Peyer's patch (tissue), 4 donors: ENCODE measurements at places on chromosomes 7 and 10. TPM values are rescaled to one million over a fixed set of nuclear protein-coding genes. Genes with fewer than 3 reads are reported as not detected.

DNA sequence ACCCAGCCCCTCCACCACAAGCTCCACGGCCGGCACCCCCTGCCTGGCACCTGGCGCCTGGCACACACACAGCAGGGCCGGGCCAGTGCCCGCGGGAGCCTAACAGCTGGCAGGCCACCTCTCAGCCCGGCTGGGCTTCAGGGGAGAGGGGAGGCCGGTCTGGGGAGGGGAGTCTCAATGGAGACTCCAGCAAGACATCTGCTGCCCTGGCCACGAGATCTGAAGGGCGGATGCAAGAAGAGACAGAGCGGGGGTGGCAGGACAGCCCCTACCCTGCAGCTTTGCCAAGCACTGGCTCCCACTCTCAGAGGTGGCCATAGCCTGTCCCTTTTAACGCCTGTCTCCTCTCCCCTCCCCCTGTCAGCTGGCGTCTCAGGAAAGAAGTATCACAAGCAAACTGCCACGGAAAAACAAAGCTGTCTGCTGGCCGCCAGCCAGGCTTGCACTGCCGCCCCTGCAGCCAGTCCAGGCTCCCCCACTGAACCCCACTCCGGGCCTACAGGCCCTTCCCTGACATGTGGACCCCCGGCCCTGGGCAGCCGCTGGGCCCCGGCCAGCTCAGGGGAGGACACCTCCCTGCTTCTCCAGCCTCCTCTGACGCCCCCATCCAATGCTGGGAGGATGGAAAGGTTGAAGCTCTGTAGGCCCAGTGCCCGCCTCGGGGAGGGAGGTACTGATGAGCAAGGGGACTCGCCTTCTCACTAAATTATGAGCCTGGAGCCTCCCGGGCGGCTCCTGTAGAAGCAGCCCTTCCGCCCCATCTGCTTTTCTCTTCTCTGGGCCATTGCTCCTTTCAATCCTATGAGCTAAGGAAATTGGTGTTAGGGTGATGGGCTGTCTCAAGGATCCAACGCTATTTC lies 178.4 kb downstream of the ARHGAP12 start:
- DNase-seq, result no peak

DYNC1I1 gene
- total RNA-seq, result 10.7 TPM

DNA sequence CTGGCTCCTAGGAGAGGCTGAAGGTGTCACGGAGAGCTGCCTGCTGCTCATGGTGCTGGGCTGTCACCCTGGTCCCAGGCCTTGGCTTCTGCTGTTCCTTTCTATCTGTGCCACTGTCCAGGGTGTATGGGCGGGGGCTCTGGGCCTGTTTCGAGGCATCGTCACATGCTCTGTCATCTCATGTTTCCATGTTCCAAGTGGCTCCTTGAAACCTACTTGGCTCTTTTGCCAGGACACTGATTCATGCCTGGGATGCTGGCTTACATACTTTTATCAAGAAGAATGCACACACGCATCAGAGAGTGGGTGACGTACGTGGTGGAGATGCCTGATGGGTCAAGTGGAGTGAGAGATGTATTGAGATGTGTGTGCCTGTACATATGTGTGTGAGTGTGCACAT lies 50.9 kb downstream of the ADCY1 start:
- DNase-seq, result no peak

- no peak for DNase-seq
These were observed 248.3 kb downstream of the EBF3 start for GRCh38 chr10:129715805-129716204.

TEX47 gene
- total RNA-seq, result not detected

DNA sequence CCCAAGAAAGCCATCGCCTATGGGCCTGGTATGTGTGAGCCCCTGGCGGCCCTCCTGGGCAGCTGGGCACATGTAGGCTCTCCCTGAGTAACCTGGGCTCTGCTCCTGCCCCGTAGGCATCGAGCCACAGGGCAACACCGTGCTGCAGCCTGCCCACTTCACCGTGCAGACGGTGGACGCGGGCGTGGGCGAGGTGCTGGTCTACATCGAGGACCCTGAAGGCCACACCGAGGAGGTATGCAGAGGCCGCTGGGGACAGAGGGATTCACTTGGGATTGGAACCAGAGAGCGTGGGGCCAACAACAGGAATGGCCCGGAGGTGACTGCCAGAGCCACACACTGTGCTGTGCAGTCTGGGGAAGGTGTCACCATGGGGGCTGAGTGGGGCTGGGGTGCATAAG lies 7.3 kb downstream of the FLNC start:
- no peak for DNase-seq

RHOBTB1 gene
- total RNA-seq, result 11.7 TPM

GRCh38 chr7:40401406-40401805 lies 266.6 kb downstream of the SUGCT start:
- DNase-seq, result no peak

DNA sequence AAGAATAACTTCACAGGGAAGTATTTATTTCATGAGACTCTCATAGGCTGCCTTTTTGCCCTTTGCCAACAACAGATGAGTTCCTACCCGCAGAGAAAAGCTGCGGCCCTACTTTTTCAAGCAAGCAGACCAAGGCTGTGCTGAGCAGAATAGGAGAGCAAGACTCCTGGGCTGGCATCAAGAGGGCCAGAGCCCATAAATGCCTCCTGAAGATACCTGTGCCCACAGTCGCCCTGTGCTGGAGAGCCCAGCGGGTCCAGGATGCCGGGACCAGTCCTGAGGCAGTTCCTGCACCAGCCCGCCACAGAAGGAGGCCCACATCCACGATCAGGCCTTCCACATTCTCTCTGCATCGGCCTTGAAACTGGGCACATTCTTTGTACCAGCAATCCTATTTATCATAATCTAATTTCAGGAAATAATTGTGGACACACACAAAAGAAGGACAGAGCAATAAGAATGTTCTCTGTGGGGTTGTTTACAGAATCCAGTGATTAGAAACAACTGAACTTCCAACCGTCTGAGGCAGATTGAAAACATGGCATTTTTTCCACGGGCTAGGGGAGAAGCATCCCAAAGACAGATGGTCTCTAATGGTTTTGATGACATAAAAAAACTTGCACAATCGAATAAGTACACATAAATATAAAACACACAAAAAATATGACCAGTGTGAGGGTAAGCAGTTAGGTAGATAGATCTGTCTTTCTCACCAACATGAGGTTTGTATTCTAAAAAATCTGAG lies 95.6 kb downstream of the CPXM2 start:
- DNase-seq, result no peak

PRR15 gene
- total RNA-seq, result 242 TPM

A1CF gene
- total RNA-seq, result 22.3 TPM

- DNase-seq, result no peak
These were observed 286.8 kb downstream of the SKIDA1 start for GRCh38 chr10:21238717-21239116.

DNA sequence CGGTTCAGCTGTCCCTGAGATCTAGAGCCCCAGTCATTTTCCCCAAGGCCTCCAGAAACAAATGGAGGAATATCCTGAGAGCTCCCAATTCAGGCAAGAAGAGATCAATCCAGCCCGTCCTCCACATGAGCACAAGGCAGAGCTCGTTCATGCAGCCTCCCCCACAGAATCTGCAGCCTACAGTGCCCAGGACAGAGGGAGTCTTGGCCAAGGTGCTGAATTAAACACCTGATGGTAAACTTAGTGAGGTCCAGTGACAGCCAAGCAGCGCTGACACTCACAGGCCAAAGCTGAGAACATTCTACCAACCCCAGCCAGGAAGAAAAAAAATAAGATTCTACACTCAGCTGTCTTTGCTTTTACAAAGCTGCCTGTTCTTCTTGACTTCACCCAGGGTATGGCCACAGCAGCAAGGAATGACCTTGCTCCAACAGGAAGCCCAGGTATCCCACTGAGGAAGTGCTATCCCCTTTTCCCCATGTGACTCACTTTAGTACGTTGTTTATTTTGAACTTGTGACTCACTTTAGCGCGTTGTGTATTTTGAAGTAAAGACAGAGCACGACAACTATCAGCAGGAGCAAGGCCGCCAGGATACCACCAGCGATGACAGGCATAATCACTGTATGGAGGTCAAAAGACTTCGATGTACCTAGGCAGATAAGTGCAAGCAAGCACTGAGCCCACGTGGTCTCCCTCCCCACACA lies 4.4 kb upstream of the CUZD1 start:
- no peak for DNase-seq

GRCh38 chr10:13990946-13991345 lies 339.8 kb downstream of the FRMD4A start:
- no peak for DNase-seq

GRCh38 chr7:100370746-100371145 lies 2.5 kb upstream of the PILRA start:
- DNase-seq, result no peak

- DNase-seq, result no peak
These were observed 314.4 kb upstream of the BMPER start for GRCh38 chr7:33590916-33591315.

- DNase-seq, result no peak
These were observed 3.6 kb upstream of the JAKMIP3 start for GRCh38 chr10:132062116-132062515.

PAPSS2 gene
- total RNA-seq, result 28.1 TPM

GRCh38 chr10:87562750-87563149 lies 58.1 kb downstream of the MINPP1 start:
- DNase-seq, result no peak

MBLAC1 gene
- total RNA-seq, result 3.6 TPM

DNA sequence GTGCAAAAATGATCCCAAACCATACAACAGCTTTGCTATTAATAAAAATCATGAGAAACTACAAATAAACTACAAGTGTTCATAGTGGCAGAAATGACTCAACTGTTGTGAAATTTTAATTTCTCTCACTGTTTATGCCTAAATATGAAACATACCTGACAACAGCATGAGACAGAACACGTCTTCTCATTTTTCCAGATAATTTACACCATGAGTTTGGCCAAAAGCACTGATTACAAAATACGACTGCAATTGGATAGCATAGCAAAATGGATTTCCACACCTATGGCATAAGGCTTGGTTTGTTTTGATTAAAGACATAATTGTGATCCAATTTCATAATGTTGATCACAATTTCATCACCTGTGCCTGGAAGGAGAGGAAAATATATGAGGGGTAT lies 608.6 kb downstream of the GATA3 start:
- no peak for DNase-seq

- no peak for DNase-seq
These were observed 305.1 kb upstream of the CSTF2T start for GRCh38 chr10:52004342-52004949.

AGR3 gene
- total RNA-seq, result 24.8 TPM

MAGI2 gene
- total RNA-seq, result 1.6 TPM

- DNase-seq, result no peak
These were observed 250.4 kb downstream of the RNLS start for GRCh38 chr10:88332503-88333247.

DNA sequence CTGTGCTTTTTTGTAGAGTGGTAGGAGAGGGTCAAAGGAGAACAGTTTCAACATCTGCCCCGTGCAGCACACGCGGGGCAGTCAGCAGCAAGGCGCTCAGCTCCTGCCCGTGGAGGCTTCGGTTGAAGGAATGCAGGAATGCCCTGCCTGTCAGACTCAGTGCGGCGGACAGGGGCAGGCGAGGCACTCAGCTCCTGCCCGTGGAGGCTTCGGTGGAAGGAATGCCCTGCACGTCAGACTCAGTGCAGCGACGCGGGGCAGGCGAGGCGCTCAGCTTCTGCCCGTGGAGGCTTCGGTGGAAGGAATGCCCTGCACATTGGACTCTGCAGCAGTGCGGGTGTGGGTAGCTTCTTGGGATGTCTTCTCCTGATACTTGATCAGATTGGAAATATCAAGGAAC lies 37.0 kb downstream of the PPP2R2D start:
- DNase-seq, result no peak

TAS2R5 gene
- total RNA-seq, result 2.1 TPM

DNA sequence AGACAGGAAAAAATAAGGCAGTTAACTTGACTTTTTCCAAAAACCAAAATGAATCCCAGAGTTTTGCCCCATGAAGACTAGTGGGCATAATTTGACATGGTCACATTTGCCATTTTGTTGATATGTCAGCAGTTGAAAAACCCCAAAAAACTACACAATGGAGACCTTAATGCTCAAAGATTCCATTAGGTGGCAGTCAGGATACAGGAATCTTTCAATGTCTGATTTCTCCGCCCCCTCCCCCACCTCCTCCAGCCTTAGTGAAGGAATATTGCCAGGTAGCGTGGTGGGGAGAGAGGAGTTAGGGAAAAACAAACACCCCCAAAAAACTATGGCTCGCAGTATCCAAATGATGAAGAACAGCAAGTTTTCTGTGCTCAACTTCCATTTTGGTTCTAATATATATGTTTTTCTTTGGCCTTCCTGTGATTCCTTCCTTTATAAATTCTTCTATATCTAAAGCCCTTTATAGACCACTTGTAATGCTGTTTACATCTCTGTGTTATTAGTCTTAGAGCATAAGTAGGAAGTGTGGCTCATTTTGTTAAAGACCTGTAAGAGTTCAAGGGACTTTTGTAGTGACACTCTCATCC lies 6.7 kb upstream of the SMNDC1 start:
- peak; percentile 50 for DNase-seq

TMEM229A gene
- 23.1 TPM for total RNA-seq

GRCh38 chr7:47197486-47197885 lies 384.4 kb downstream of the TNS3 start:
- no peak for DNase-seq

- DNase-seq, result peak; percentile 43
These were observed 22.6 kb upstream of the INPP5A start for GRCh38 chr10:132514821-132515520.

DNA sequence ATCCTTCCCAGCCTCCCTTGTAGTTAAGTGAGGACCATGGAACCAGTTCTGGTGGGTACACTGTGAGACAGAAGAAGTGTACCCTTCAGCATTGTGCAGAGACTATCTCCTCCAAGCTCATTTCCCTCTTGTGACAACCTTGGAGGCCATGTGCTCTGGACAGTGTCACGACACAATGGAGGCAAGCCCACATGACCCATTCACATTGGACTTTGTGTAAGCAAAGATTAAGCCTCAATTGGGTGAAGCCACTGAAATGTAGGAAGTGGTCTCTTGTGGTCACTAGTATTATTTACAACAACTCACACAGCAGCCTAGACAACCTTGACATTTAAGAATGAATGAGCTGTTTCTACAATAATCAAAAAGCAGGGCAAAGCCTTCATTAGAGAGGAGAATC lies 124.2 kb downstream of the INHBA start:
- no peak for DNase-seq

NKX1-2 gene
- not detected for total RNA-seq

- peak; percentile 31 for DNase-seq
These were observed 48.5 kb upstream of the SLC29A3 start for GRCh38 chr10:71270301-71271220.

DNA sequence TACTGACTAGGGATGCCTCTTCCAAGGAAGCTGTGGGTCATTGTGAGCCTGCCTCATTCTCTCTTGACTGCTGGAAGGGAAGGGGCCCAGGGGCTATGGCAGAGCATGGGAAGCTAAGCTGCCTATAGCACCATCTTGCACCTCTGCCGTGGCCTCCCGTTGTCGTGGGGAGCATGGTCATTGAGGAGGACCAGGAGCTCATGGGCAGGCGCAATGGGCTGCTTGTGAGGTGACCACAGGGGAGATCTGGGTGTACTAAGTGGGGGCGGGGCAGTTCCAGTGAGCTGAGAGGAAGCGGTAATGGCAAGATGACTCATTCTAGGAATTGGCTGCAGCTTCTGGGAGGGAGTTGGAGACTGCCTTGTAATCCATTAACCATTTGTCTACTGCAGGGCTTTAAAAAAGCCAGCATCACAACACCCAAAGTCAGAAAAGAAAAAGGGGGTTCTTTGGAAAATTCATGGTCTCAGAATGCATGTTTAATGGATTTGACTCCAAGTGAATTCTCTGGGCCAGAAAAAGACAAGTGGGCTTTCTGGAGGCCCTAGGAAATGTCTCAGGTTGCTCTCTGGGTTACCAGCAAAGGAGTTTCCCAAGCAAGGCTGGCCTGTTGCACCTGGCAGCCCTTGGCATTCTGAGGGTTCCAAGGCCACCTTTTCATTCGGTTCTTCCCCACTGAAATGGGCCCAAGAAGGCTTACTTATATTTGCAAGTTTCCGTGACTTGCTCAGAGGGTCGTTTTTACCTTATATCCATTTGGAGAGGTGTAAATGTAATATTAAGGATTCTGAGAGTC lies 3.6 kb downstream of the DUSP5 start:
- peak; percentile 66 for DNase-seq
